Naive thymus-derived CD8-positive, alpha-beta T cell (primary cell): ENCODE measurements at places on chromosomes 4 and X.

- no peak for DNase-seq
Observed at GRCh38 chr4:3299122-3299975, 6.5 kb downstream of the RGS12 start.

- no peak for DNase-seq
Observed at GRCh38 chr4:169033660-169034059, 23.6 kb upstream of the CBR4 start.

DNA sequence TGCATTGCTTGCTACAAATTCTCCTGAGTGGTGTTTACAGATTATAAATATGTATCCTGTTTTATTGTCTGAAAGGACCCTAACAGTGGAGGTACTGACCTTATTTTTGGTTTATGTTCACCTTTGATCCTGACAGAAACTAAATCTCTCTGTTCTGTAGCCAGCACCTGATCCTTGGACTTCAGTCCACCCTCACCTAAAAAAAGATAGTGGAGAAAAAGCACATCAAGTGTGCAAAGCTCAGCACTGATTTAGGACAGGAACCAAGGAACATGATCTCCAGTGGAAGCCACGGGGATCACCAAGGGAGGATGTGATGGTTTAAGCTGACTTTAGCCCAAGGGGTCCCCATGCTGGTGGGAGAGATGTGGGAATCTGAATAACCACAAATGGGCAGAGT, 22.3 kb upstream of the C4orf54 start:
- DNase-seq: no peak

DNA sequence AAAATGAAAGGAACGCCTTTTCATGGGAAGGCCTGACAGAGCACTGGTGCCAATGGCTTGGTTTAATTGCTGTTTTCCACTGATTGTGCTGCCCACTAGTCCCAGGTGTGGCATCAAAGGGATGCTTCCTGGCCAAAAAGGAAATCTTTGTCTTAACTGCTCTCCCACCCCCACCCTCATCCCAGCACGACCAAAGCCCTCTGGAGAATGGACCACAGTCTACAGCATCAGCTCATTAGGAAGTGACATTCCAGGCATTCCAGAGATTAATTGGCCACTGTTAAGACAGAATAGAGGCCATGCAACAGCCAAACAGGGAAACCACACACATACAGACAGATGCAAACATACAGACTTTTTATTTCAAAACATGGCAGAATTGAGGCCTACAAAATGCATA, 143.2 kb downstream of the LHFPL1 start:
- no peak for DNase-seq

GRCh38 chr4:157219711-157220370, 687 bp upstream of the GRIA2 start:
- no peak for DNase-seq

DNA sequence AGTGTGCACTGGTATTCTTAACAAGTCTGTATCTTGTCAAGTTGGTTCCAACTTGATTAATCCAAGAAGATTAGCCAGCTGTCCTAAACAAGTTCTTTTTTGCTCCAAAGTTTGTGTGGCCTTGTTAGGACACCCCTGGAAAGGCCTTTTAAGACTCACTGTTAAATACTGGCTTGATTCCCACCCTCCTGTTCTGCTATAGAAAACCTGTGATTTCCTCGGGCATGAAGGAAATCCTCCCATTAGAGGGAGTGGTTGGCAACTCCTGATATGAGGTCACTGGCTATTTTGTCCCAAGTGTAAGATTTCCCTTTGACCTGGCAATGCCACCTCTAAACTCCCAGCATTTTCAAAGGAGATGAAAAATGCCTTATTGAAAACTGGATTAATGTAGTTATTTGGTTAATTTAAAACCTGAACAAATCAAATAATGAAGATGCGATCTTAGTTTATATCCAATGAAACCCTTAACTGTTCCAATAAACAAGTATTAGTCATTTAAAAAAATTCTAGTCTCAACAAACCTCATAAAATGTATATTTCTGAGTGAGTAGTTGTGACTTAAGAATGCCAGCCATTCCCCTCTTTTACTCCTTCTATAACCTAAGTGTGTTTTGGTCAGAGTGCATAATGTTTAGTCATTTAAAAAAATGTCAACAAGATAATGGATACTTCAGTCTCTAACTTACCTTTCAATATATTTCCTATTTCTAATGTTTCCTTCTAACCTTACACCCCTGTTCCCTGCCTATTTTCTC, 94.4 kb downstream of the NPNT start:
- DNase-seq: no peak

GRCh38 chrX:48937054-48937907, 18.5 kb upstream of the PIM2 start:
- peak; percentile 96 for DNase-seq

GRCh38 chr4:183571350-183571941, 66.6 kb downstream of the ING2 start:
- no peak for DNase-seq

DNA sequence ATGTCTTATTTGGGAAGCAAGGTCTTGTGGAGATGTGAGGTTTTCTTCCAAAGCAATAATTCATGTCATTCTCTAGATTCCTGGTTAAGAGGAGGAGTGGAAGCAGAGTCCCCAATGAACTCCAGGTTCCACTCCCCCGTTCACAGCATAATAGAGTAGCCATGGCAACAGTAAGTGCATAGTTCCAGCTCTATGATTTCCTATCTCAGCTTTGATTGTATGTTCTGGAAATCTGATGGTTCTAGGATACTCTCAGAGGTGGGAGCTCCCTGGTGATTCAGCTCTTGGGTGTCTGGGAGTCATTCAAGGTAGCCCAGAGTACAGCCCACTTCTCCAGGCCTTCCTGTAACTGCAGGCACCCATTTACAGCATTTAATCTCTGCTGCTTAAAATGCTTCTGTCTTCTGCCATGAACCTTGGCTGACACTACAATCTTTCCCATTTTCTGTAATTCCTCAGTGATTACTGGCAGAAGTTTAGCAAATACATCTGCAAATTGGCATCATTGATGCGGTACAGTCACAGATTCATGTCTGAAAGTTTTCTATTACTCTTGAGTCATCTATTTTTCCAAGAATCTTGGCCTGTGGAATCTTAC, 242.0 kb downstream of the MAPK10 start:
- no peak for DNase-seq

GRCh38 chr4:76856243-76857073, 41.5 kb downstream of the SOWAHB start:
- DNase-seq: no peak

DNA sequence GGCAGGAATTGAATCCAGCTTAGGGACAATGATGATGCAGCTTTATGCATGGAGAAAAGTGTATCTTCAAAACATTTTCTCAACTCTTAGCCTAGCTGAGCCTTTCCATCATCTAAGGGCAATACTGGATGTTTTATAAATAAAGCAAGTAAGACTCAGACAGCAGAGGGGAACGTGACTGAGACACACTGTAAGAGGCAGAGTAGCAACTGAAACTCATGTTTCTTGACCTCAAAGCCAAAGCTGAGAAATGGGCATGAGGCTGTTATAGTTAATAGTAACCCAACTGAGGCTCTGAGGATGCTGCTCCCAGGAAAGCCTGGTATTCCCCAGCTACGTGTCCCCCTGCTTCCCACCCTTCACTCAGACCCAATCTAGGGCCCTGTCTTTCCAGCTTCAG, 44.6 kb downstream of the ARHGEF9 start:
- no peak for DNase-seq

DNA sequence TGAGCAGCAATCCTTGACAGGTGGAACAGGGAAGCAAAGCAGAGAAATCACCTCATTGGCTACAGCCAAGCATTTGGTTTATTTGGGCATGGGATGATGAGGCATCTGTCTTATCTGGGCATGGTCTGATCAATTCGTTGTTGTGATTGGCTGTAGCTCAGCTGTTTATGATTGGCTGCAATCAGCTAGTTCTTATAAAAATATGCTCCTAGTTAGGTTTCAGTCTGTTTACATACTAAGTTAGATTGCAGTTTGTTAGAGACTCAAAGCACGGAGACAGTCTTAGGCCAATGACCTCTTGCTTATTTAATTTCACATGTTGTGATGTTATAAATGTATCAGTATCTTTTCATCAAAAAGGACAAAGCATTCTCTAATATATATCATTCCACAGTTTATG, 312.0 kb downstream of the PDGFC start:
- no peak for DNase-seq

GRCh38 chr4:48093991-48094416, 40.0 kb downstream of the TXK start:
- no peak for DNase-seq

- DNase-seq: no peak
Observed at GRCh38 chr4:127417885-127418535, 214.7 kb upstream of the INTU start.

- peak; percentile 27 for DNase-seq
Observed at GRCh38 chr4:186104114-186104889, at the start of gene FAM149A. Gene FAM149A (plus strand): TSS chr4:186104704.

GRCh38 chr4:143711543-143712154, 11.2 kb upstream of the FREM3 start:
- no peak for DNase-seq

DNA sequence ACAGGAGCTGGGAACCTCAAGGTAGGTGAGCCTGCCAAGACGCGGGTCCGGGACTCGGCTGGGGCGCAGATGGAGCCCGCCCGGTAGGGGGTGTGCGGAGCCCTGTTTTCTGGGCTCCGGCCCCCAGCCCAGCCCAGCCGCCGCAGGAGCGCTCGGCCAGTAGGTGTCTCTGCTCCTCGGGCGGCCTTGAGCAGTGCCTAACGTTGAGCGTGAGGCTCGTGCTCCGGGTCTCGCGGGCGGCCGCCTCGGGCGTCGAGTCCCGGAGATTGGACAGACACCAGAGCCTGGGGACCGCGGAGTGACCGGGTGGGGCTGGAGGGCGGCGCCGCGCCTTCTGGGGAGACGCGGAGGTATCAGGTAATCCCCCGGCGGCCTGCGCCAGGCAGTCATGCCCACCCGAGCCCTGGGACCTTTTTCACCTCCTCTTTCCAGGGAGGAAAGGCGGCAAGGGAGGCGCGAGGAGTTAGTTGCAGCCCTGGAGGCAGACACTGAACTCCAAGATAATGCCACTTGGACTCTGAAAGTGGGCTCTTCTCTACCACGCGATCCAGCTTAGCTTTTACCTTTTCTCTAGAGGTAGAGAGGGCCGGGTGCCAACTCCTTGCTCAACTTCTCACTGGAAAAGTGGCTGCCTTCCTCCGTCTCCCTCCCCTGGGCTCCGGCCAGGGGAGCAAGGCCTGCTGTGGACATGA, 14.5 kb upstream of the FGG start:
- no peak for DNase-seq

DNA sequence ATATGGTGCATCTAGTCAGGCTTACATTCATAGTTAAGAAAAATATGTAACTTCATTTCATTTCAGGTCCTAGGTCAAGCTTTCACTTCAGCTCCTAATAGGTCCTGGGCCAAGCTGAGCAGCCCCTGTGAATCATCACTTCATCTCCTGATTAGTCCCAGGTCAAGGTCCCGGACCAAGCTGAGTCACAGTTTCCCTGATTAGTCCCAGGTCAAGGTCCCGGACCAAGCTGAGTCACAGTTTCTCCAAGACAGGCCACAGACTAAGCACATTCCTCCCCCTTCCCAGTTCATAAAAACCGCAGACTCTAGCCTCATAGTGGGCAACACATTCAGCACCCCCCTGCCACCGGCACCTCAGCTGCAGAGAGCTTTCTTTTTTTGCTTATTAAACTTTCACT, 1331.8 kb downstream of the PCDH19 start:
- DNase-seq: no peak

- no peak for DNase-seq
Observed at GRCh38 chr4:153529646-153530045, 63.5 kb downstream of the TMEM131L start.

GRCh38 chr4:98148856-98149255, 5.6 kb upstream of the STPG2 start:
- no peak for DNase-seq

DNA sequence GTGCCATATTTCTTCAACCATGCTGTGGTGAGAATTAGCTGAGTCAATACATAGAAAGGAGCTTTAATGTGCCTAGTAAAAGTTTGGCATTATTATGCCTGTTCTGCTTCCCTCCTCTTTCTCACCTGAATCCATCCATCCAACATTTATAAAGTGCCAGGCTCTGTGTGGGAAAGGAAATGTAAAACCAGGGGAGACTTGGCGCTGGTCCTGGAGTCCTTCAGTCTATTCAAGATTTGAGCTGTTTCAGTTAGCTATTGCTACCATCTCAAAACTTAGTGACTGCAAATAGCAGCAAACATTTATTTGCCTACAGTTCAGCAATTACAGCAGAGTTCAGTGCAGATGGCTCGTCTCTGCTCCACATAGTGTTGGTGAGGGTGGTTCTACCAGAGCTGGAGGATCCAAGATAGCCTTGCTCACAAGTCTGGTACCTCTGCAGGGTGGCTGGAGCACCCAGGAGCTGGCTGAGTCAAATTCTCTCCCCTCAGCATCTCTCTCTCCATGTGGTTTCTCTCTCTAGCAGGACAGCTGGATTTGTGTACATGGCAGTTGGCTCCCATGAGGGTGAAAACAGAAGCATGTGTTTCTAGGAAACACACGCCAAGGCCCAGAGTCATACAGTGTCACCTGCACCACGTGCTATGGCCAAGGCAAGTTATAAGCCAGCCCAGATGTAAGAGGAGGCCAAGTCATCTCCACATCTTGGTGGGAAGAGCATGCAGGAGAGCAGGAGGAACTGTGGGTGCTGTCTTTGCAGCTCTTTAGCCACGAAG, 77.3 kb downstream of the FHDC1 start:
- no peak for DNase-seq
